ENCODE measurements at places on chromosomes 3 and 15.

- DNase-seq, result no peak
Observed at GRCh38 chr3:171446801-171447578, 13.2 kb downstream of the TNIK start.

DNA sequence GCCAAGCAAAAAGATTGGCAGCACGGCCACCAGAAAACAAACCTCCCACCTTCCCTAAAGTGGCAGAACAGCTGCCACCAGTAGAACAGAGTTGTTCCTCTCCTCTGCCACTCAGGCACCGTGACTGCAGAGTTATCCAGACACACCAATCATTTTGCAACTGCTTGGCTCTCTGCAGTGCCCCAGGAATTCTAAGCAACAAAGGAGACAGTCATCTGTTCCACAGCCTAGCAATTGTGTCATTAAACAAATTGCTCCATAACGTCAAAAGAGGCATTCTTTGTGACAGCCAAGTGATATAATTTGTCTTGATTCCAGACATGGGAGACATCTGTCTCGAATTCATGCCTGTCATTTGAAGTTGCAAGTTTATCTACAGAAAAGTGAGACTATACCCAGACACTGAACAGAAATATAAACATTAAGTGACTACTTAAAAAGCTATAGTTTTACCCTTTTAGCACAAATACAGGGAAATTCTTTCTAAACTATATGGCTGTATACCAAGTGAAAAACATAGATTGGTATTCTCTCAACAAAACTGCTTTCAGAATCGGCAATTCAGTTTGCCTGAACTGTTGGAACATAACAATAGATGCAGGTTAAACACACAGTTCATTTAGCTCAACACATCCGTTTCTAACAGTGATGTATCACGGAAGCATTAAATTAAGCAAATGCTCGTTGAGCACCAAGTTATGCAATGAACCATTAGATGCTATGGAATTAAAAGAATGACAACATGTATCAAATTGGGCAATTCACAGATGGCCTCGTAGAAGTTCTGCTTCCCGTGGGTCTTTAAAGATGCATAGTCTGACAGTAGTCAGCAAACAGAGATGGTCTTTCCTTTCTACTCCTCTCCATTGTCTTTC lies 281.3 kb downstream of the FGF12 start:
- DNase-seq, result no peak

GRCh38 chr3:175065497-175065896 lies 206.4 kb downstream of the NAALADL2 start:
- no peak for DNase-seq

DNA sequence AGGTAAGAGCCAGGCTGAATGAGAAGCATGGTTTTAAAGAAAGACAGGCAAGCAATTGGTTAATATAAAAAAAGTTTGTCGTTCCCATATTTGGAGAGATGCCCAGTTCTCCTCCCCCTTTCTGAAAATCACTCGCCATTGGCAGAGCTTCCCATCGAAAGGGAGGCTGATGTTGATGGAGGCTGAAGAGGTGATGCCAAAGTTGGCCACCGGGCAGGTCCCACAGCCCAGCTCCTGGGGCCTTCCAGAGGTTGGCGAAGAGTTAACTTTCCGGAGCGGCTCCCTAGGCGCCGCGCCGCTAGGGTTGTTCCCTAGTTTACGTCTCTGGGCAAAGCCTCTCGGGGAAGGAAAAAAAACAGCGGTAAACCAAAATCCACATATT lies 793 bp downstream of the PCOLCE2 start:
- no peak for DNase-seq

GRCh38 chr3:102132370-102132769 lies 283.1 kb downstream of the NFKBIZ start:
- no peak for DNase-seq

- no peak for DNase-seq
Observed at GRCh38 chr15:77720655-77721054, 87.9 kb upstream of the LINGO1 start.

GRCh38 chr15:22979238-22980188 lies 655 bp downstream of the CYFIP1 start:
- no peak for DNase-seq

- no peak for DNase-seq
Observed at GRCh38 chr15:62853841-62854225, 188.7 kb upstream of the TPM1 start.

GRCh38 chr3:186471771-186472170 lies 72.4 kb downstream of the CRYGS start:
- DNase-seq, result no peak

- no peak for DNase-seq
Observed at GRCh38 chr3:41137686-41138111, 61.6 kb upstream of the CTNNB1 start.

- DNase-seq, result no peak
Observed at GRCh38 chr3:52609316-52609815, 73.0 kb downstream of the UQCC5 start.
